Activated CD4-positive, alpha-beta T cell treated with anti-CD3 and anti-CD28 coated beads, Interleukin-2, amount 50 U/mL, for 24 hours (primary cell): ENCODE measurements at places on chromosomes 2 and 18.

DNA sequence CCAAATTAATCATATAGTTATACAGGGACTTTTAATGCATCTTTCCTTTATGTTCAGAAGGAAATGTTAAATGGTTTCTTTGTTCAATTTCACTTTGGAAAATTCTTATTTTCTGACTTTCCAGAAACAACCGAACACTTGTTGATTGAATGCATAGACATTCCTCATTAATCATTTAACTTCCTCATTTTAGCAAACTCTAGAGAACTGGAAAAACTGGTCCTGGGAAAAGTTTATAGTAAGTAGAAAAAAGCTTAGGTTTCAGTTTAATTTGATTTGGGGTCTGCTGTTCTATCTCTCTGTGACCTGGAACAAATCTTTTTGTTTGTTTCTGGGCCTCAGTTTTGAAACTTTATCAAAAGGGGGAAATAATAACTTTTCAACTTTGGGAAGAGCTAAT is 320.4 kb downstream of the CMPK2 start:
- no peak for DNase-seq

GRCh38 chr2:170822290-170823087 is 5.8 kb downstream of the GAD1 start:
- no peak for DNase-seq

GRCh38 chr2:190469771-190470170 is 61.6 kb downstream of the MFSD6 start:
- no peak for DNase-seq

DNA sequence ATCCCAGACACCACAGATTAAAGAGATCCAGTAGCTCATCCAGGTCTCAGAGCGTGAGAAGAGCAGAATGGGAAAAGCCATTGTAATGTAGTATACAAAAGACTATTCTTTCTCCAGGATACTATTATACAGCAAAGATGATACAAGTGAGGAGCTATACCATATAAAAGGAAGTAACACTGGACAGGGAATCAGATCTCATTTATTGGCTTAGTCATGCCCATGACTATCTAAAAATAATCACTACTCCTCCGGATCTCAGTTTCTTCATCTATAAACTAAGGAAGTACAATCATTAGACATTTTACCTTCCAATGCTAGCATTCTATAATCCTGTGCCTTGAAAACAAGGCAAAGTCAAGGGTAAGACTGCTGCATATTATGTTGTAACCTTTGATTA is 19.4 kb downstream of the KRCC1 start:
- DNase-seq, result no peak

- DNase-seq, result no peak
Measured at GRCh38 chr2:150686391-150686790, 198.9 kb upstream of the RND3 start.

DNA sequence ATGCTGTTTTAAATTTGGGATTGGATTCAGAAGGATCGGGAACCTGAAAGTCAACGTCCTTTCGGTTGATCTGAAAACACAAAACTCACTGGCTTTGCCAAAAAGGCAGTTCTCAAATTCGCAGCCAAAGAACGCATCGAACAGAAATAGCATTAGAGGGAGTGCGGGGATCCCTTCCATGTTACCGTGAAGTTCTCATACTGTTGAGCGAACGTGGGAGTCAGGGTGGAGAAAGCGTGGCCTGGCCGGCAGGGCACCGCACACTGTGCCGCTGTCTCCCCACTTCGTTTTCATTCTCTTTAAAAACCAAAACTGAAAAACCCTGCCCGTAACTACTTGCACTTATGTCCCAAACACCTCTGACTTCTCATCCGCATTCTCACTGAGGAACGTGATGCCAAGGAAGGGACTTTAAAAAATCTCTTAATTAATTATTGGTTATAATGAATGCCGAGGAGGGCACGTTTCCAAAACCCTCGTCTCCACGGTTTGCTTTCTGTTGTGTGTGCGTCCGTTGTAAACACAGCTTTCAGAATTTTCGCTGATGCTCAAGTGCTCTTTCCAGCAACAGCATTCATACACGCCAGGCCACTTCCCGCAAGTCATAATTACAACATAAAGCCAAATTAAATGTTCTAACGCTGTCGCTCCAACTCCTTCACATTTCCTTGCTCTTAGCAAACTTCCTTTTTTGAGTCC is 60.9 kb upstream of the TWIST2 start:
- DNase-seq, result no peak

GRCh38 chr2:230600285-230600684 is 112.4 kb upstream of the CAB39 start:
- no peak for DNase-seq

DNA sequence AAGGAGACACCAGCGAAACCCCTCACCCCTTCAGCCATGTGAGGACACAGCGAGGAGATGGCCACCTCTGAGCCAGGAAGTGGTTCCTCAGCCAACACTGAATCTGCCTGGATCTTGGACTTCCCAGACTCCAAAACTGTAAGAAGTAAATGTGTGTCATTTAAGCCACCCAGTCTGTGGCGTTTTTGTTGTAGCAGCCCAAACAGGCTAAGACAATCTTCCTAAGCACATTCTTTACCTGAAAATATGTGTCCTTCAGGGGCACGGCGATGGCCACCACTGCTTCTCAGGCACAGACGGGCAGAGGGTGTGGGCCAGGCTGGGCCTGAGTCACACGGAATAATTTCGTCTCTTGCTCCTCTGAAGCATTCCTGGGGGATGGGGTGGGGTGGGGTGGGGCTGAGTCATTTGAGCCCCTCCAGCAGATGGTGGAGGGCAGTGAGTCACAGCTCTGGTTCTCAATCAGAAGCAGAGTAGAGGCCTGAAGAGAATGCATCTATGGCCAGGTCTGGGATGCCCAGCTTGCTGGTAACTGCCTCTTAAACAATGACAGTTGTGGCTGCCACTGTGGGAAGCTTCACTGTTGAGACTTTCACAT is 142.4 kb downstream of the CAPN13 start:
- no peak for DNase-seq
